ENCODE measurements at places on chromosomes 7 and 10.
A peak's percentile ranks its signal among the peaks of the same experiment; 100 is the strongest.

GRCh38 chr7:123472327-123472726, 62.1 kb downstream of the IQUB start:
- DNase-seq, result no peak

- DNase-seq, result peak; percentile 13
These were observed 408.9 kb downstream of the CALN1 start for GRCh38 chr7:72003236-72003635.

DNA sequence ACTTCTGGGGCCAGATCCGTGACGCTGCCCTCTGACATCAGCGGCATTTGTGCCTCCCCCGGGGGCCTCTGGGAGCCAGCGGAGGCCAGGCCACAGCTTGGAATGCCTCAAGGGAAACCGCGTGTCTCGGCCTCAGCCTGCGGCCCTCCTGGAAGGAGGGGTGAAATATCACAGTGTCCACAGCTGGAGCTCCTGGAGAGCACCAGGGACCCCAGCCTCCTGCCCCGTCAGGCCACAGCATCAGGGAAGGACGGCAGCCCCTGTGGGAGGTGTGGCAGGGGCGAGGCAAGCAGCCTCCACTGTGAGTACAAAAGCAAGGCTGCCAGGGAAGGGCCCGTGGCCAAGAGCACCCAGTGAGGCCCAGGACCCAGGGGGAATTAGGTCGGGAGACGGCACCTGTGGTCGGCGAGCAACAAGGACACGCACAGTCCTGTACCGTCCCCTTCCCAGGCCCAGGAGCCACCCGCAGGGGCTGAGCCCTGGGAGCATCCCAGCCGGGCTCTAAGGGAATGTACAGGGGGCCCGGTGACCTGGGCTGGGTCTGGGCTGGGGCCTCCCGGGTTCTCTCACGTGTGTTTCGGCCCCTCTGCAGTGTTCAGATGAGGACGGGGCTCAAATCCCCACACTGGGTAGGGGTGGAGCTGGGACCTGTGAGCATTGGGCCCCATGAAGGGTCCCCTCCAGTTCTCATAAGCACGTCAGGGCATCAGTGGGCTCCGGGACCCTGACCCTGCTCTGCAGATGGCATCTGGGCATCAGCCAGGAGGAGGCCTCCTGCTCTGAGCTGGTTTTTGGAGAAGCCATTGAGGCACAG, 18.7 kb upstream of the KNDC1 start:
- no peak for DNase-seq

- DNase-seq, result no peak
These were observed 91.2 kb downstream of the ZNF22 start for GRCh38 chr10:45091968-45092367.

DNA sequence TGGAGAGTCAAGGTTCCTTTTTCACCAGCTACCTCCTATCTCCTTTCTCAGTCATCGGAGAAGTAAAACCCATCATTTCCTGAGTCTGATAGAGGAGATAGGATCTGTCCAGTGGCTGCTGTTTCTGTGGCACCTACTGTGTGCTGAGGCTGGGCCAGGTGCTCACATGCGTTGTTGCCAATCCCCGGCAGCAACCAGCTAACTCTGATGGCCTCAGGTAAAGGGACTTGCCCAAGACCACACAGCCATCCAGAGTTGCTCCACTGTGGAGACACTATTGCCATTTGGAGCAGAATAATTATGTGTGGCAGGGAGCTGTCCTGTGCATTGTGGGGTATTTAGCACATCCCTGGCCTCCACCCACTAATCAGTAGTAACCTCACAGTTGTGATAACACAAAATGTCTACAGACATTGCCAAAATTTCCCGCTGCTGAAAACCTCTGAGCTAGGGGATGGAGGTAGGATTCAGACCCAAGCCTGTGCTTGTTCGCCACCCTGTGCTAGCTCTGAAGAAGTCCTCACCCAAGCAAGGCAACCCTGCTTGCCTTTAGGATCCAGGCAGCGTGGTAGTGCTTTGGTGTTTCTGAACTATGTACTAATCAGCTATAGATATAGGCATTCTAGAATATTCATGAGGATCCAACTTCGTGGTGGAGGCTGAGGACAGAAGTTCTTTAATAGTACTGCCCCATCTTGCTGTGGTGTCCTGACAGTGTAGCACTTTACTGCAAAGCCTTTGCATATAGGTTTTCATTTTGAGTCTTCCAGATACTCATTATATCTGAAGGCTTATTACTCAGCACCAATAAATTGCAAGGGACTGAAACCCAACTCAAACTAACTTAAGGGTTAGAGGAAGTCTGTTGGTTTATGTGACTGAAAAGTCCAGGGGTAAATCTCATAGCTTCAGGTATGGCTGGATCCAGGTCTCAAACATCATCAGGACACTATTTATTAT, 164.6 kb downstream of the GRK5 start:
- DNase-seq, result no peak

DNA sequence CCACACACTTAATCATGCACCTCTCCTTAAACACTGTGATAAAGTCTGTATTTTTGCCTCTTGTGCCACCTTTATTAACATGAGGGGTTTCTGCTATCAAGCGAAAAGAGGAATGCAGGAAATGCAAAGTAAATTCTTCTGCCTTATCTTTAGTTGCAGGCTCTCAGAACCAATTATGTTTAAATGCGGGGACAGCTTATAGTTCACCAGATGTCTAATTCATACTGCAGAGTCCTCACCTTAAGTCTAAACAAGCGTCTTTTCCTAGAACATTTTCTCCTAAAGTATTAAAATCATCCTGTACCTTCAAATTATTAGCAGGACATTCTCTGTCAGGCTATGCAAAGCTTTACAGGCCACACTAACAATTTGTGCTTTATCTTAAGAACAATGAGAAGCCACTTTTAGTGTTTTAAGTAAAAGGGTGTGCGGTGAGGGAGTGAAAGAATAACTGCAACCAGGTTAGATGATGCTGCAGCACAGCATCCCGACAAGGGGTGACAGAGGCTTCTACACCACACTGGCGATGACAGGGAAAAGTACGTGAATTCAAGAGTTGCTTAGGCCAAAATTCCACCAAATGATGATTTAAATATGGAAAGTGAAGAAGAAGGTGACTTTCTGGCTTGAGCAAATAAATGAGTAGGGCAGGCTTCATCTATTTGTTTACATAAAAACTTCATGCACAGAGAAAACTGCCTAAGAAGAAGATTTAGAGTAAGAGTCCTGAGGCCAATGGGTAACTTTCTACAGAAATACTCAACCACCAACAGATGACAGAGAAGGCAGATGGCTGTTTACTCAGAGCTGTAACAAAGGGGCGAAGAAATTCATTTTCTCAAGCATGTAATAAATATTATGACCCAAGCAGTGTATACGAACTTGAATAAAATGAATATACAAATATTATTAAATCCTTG, 36.0 kb downstream of the EZH2 start:
- no peak for DNase-seq

GRCh38 chr7:78684201-78684600, 769.3 kb downstream of the MAGI2 start:
- DNase-seq, result no peak

GRCh38 chr7:33448035-33448434, 318.7 kb downstream of the BBS9 start:
- DNase-seq, result no peak

DNA sequence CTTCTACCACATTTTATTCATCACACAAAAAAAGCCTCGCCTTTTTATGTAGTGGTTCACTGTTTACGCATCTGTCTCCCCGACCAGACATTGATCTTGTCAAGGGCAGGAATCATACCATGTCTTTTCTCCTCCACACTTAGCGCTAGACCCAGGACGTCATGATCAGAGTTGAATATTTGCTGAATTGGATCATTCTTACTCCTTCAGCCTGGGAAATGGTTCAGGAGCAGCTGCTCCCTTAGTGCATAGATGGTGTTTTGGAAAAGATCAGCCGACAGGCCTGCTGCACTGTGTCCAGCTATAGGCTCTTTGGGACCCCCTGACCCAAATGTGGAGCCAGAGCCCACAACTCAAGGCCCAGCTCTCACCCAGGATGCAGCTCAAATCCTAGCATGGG, 249.1 kb upstream of the TMEM72 start:
- DNase-seq, result no peak

GRCh38 chr7:28225576-28225975, 45.0 kb upstream of the JAZF1 start:
- no peak for DNase-seq

DNA sequence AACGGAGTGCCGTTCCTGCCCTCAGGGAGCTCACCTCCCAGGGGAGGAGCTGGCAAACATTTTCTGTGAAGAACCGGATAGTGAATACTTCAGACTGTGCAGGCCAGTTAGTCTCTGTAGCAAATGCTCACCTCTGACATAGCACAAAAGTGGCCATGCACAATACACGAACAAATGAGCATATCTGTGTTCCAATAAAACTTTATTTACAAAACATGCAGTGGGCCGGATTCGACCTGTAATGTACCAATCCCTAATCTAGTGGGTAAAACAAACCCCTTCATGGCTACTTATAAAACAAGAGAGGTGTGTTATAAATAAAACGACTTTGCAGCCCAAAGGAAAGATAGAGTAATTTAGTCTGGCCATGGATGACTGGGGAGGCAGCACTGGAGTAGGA, 48.7 kb downstream of the KCNMA1 start:
- no peak for DNase-seq

DNA sequence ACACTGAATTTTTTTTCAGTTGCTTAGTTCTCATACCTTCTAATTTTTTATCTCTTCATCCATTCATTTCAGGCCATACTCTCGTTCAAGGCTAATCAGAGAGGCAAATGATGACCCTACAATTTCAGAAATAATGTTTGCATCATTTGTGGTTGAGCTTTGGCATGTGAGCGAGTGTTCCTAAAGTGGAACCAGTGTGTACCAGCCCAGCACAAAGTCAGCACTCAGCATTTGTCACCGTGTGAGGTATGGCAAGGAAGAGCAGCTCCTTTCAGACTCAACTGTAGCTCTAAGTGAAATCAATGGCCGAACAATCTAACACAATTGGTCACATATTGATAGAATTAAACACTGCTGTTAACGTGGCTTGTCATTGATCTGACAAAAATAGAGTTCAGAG, 154.6 kb downstream of the POU6F2 start:
- no peak for DNase-seq

- DNase-seq, result no peak
These were observed 215.6 kb downstream of the GPR37 start for GRCh38 chr7:124550036-124550435.

GRCh38 chr7:143884969-143885559, 16.9 kb downstream of the TCAF1 start:
- DNase-seq, result peak; percentile 88

DNA sequence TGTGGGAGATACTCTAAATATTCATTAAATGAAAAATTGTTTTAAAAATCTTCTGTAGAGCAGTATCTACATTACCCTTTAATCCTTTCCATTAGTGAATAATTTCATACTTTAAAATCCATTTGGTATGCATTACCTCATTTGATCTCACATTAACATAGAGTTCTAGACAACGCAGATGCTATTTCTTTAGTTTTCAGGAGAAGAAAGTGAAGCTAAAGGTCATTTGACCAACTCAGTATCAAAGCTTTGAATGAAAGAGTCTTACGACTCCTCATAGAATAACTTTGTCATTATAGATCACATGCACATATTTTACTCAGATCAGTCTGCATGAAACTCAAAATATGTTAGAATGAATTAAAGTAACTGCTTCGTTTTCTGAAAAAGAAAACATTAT, 460.2 kb downstream of the DNAJB9 start:
- DNase-seq, result no peak
